Progenitor cell of endocrine pancreas (in vitro differentiated cells): ENCODE measurements at places on chromosomes 12 and 14. TPM values are rescaled to one million over a fixed set of nuclear protein-coding genes. Genes with fewer than 3 reads are reported as not detected.
A peak's percentile ranks its signal among the peaks of the same experiment; 100 is the strongest.

GRCh38 chr12:123245678-123246077 lies 12.4 kb downstream of the MTRFR start:
- peaks cover 40% of the 10 kb centered on the region for H3K36me3 ChIP-seq
- peak overlapping the region; percentile 29 for H3K27ac ChIP-seq
- H3K27me3 ChIP-seq: no peaks in the 10 kb centered on the region
- no peak for DNase-seq
- no peak overlapping the region for H3K4me3 ChIP-seq

DNA sequence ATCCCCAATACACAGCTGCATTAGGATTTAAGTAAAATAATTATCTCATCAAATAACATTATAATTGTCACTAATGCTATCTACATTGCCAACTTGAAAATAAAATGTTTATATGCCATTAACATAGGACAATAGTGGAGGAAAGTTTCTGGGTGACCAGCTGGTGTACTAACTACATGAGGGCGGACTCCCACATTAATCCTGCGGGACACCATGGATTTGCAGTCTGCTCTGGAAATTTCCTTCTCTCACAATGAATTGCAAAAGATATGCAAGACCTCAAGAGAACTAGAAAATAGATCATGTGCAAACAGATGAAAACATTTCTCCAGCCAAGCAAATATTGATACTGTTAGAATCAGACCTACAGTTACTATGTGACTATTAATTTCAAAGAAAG lies 390.1 kb downstream of the NAV3 start:
- no peak overlapping the region for H3K27ac ChIP-seq
- H3K4me1 ChIP-seq: no peaks in the 10 kb centered on the region
- no peaks in the 10 kb centered on the region for H3K27me3 ChIP-seq
- no peaks in the 10 kb centered on the region for H3K36me3 ChIP-seq
- DNase-seq: no peak

Gene GLI1
- total RNA-seq: 0.89 and 0.91 TPM in 2 replicates

DNA sequence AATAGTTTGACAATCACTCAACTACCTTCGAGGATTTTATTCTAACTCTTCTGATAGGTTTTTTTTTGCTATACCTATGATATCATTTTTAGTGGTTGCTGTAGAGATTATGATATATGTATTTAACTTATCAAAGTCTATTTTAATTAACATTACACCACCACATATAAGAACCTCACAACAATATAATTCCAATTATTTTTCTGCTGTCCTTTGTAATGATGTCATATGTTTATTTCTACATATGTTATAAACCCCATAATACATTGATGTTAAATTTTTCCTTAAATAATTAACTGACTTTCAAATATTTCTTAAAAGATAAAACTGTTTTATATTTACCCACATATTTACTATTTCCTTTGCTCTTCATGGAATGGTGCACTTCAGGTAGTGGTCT lies 103.4 kb upstream of the KITLG start:
- H3K4me1 ChIP-seq: peaks cover 5% of the 10 kb centered on the region
- no peak for DNase-seq
- no peak overlapping the region for H3K4me3 ChIP-seq
- H3K27ac ChIP-seq: no peak overlapping the region
- H3K36me3 ChIP-seq: no peaks in the 10 kb centered on the region

Gene TAS2R9
- 0.26 and 0.29 TPM in 2 replicates for total RNA-seq

DNA sequence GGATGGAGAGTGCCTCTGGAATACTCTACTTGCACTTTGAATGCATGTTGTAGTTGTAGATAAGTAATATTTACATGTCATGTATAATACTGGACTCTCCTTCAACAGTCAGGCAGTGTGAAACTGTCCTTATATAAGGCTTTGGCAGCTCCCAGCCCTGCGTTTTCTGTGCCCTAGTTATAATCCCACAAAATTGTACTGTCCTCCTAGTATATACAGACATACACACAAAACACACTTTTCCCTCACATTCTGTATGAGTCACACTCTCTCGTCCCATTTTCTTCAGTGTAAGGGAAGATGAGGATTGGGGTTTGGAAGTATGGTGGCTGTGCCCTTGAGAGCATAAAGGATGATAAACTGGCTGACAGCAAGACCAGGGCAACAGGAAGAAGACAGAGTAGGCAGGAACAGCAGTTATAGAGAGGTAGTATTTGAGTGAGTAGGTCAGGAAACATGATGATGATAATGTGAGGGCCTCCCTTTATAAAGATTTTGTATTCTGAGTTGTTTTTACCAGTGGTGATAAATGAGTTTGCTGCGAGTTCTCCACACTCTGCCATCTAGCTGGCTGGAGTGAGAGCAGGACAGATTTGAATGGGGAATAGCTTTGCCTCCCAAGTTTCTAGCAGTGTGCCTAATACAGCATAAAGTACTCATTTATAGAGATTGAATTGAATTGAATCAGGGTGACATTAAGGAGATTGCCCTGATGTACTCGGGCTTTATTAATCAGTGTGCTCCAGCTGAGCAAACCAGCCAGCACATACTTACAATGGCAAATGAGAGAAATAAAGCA lies 5.0 kb downstream of the CREBL2 start:
- H3K4me1 ChIP-seq: peaks cover 25% of the 10 kb centered on the region
- DNase-seq: no peak
- H3K27me3 ChIP-seq: no peaks in the 10 kb centered on the region
- H3K27ac ChIP-seq: peak overlapping the region; percentile 38
- H3K36me3 ChIP-seq: peaks cover 21% of the 10 kb centered on the region

DNA sequence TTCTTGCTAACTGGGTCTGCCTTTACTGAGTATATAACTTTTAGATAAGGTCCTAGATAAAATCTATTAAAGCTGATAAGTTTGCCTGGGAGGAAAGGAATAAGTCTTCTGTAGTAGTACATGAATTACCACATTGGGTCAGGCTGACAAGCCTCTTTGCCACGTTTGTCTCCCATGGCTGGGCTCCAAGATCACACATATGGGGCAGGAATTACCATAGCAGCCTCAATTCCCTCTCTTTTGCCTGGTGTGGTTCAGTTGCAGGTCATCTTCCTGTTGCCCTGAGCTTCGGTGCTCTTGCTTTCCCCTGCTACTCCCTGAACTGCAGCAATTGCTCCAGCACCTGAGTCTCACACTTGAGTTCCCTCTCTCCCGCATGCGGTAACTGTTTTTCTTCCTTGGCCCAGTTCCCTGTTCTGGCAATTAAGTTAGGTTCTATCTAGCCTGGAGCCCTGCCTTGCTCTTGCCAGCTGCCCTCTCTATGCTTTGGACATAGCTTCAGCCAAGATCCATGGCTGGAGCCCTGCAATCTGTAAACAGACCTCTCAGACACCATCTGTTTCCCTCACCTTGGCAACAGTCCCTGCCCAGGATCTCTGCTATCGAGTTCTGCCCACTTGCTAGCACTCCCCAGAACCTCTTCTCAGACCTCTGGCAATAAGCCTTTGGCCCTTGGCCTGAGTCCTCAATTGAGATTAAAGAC lies 5.8 kb upstream of the GLT8D2 start:
- H3K4me3 ChIP-seq: no peak overlapping the region
- peaks cover 30% of the 10 kb centered on the region for H3K27me3 ChIP-seq
- H3K27ac ChIP-seq: no peak overlapping the region
- DNase-seq: no peak
- no peaks in the 10 kb centered on the region for H3K4me1 ChIP-seq
- no peaks in the 10 kb centered on the region for H3K36me3 ChIP-seq

DNA sequence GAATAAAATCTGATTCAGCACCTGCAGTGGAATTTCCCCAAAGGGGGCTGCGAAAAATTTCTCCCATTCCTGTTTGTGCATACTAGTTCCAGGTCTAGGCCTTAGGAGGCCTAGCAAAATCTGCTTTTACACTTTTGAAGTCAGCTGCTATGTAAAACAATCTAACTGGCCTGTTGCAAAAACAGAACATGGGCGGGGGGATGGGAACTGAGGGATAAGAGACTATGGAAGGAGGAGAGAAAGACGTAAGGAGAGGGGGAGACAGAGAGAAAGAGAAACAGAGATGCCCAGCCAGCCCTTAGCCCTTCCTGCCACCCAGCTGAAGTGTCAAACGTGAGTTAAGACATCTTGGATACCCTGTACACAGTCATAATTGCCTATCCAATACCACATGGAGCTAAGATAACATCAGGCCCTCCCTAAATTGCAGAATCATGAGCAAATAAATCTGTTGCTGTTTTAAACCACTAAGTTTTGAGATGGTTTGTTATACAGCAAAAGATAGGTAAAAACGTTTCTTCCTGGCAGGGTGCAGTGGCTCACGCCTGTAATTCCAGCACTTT lies 45.6 kb downstream of the SPTLC2 start:
- H3K4me1 ChIP-seq: peaks cover 4% of the 10 kb centered on the region
- no peak for DNase-seq
- H3K4me3 ChIP-seq: no peak overlapping the region
- peaks cover 36% of the 10 kb centered on the region for H3K36me3 ChIP-seq

DNA sequence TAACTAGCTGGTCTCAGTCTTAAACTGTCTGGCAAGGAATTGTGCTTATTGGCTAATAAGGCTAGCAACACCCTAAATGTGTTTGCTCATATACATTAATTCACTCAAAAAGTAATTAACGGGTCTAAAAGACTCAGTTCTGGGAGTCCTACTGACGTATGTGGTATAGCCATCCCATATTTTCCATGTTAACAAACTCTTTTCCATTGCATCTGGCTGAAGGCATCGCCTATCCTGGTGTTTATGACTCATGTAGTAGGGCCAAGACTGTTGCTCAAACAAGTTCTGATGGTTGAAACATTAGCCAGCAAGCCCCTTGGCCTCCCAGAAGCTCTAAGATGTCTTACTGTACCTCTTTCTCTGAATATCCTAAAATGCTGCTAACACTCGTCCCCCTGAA lies 98.5 kb downstream of the PHLDA1 start:
- peaks cover 14% of the 10 kb centered on the region for H3K4me1 ChIP-seq
- no peak overlapping the region for H3K4me3 ChIP-seq
- H3K27me3 ChIP-seq: no peaks in the 10 kb centered on the region
- no peak overlapping the region for H3K27ac ChIP-seq
- no peaks in the 10 kb centered on the region for H3K36me3 ChIP-seq
